ENCODE measurements at places on chromosomes 12 and 14.
A peak's percentile ranks its signal among the peaks of the same experiment; 100 is the strongest.

DNA sequence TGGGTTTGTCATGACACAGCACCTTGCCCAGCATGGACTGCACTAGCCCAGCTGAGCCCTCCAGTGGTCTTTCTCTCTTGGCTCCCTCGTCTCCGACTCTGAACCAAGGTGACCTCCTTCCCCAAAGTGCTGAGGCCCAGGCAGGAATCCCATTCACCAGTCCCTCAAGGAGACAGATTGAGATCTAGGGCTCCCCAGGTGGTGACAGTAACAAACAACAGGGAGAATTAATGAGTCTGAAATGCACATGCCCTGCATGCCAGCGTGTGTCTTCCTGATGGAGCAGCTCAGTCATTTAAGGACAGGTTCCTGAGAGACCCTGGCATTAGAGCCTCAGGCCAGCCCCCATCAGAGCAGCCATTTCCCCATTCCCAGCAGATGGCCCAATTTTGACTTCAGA lies 51.4 kb upstream of the OAS1 start:
- DNase-seq, result peak; percentile 35

- DNase-seq, result no peak
Measured at GRCh38 chr12:49687941-49688340, 19.3 kb downstream of the FMNL3 start.

DNA sequence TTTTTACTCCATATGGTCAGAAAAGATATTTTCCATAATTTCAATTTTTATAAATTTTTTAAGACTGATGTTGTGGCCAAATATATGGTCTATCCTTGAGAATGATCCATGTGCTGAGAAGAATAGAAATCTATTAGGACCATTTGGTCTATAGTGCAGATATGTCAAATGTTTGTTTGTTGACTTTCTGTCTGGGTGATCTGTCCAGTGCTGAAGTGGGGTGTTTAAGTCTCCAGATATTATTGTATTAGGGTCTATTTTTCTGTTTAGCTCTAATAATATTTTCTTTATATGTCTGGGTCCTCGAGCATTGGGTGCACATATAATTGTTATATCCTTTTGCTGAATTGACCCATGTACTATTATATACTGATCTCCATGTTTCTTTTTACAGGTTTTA lies 308.9 kb upstream of the LMO3 start:
- no peak for DNase-seq

DNA sequence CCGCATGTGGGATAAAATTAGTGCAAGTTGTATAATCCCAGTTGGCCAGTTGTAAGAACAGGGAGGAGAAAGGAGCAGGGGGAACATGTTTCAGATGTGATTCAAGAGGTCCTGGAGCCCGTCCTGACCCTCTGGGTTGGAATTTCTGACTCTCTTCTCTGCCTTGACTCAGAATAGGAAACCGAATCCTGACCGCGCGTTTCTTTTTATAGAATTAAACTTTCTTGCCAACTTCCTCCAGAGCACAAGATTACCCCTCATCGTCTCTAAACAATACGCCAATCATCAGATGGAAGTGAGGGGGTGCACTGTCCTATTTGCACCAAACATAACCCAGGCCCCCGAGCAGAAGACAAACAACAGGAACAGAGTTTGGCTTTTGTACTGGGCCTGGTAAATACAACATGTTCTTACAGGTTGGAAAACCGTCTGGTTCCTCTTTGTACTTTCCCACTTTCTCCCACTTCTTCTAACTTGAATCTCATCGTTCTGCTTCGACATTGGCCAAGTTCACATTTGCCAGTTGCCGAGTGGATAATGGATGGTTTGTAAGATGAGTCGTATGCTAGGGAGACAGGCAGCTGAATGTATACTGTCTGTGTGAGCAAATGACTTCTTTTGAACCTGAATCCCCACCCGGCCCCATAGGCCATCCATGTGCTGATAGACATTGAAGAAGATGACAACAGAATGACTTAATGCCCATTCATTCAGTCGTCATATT lies 42.6 kb upstream of the MED13L start:
- DNase-seq, result no peak

GRCh38 chr12:82972624-82973023 lies 285.9 kb downstream of the TMTC2 start:
- no peak for DNase-seq

All from NCI-H510A treated with DMSO at 0.1 percent for 48 hours (cell line).